COR-L47 (cell line): ENCODE measurements at places on chromosomes 6 and 20.

DNA sequence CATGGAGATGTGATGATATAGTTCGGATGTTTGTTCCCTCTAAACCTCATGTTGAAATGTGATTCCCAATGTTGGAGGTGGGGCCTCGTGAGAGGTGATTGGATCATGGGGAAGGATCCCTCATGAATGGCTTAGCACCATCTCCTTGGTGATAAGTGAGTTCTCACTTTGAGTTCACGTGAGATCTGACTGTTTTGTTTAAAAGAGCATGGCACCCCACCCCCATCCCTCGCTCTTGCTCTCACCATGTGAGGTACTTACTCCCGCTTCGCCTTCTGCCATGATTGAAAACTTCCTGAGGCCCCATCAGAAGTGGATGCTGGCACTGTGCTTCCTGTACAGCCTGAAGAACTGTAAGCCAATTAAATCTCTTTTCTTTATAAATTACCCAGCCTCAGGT, 10.9 kb downstream of the SLC32A1 start:
- DNase-seq = no peak

DNA sequence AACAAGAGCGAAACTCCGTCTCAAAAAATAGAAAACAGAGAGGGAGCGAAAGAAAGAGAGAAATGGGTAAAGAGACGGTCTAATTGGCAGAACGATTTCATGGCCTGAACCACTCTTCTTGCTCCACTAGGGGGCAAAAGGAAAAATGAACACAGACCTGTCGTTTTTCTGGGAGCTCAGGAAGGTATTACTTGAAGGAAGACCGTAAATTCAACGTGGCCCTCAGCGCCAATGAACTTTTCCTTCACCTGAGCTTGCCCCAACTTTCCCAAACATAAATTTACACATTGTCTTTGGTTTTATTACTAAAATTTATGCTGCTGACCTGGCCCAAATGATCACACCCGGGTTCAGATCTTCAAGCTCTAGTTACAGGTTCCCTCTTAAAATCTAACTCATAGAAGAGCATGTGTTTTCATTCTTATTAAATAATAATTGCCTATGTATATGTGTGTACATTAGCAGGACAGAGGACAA, 67.3 kb downstream of the ATP9A start:
- DNase-seq = no peak

DNA sequence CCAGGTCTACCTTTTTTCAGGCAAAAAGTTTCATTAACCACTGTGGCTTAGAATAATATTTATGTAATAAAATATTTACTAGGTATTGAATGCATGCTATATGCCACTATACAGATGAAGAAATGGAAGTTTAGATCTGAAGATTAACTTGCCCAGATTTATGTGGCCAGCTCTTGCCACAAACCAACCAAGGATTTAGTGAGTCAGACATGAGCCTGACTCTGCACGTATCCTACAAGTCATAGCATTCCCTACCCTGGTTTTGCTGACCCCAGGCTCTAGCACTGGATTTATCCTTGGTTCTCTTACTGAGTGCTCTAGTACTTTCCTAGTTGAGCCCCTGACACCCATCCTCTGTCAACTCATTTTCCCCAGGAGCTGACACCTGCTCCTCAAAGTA, 75.4 kb downstream of the ANKEF1 start:
- DNase-seq = no peak

- no peak for DNase-seq
Observed at GRCh38 chr6:112305795-112306564, 41.1 kb upstream of the RFPL4B start.

DNA sequence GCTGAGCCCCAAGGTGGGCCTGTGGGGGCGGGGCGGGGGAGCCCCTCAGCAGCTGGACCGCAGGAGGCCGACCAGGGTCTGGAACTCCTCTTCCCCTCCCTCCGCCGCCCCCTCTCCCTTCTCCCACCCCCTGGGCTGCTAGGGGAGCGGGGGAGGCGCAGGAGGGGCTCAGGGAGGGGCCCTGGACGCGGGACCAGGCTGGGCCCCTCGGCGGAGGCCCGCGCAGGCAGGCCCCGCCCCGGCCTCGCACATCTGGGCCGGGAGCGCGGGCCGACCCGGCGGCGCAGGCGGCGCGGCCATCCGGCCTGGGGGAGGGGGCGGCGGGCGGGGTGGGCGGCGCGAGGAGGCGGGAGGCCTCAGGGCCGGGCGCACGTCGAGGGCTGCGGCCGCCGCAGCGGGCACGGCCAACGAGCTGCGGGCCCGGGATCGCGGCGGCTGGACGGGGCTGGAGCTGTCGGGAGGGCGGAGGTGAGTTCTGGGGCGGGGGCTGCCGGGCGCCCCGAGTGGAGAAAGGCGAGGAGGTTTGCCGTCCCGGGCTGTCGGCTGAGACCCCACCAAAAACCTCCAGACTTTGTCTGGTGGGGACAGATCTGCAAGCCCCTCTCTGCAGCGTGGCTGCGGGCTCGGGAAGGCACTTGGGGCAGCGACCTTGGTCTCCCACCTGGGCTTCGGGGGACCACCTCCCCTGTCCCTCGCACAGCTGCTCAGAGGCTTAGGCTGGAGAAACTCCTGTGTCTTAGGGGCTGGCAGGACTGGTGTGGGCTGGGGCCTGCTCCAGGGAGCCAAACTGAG, at the start of gene HSPA12B:
Gene HSPA12B (plus strand): TSS at position 359 of the 792 bp plus-strand sequence. CDS start 5,990 bp downstream, outside the sequence.
- DNase-seq = no peak

- no peak for DNase-seq
Observed at GRCh38 chr20:2125474-2126112, 24.0 kb downstream of the STK35 start.
